ENCODE measurements at places on chromosomes 7 and 10.

GRCh38 chr10:113441220-113441619 is 111.6 kb upstream of the HABP2 start:
- DNase-seq, result peak; percentile 33

GRCh38 chr7:70579397-70580097 is 552.4 kb upstream of the GALNT17 start:
- no peak for DNase-seq

GRCh38 chr10:78972947-78973900 is 95.5 kb upstream of the ZMIZ1 start:
- peak; percentile 82 for DNase-seq

DNA sequence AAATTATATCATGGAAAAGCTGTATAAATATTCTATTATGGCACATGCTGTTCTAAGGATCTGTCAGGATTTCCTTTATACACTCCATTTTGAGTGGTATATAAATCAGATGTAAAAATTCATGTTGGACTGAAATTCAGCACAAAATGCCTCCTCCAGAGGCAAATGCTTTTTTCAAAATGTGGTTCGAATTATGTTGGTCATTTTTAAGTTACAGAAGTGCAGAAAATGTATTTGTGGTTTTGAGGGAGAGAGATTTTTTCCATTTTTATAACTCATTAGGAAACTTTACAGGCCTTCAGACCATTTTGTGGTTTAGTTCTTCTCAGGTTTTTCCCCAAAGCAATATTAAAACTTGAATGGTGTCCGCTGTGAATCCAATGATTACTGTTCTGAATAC is 2.9 kb downstream of the PPP1R3A start:
- DNase-seq, result no peak

DNA sequence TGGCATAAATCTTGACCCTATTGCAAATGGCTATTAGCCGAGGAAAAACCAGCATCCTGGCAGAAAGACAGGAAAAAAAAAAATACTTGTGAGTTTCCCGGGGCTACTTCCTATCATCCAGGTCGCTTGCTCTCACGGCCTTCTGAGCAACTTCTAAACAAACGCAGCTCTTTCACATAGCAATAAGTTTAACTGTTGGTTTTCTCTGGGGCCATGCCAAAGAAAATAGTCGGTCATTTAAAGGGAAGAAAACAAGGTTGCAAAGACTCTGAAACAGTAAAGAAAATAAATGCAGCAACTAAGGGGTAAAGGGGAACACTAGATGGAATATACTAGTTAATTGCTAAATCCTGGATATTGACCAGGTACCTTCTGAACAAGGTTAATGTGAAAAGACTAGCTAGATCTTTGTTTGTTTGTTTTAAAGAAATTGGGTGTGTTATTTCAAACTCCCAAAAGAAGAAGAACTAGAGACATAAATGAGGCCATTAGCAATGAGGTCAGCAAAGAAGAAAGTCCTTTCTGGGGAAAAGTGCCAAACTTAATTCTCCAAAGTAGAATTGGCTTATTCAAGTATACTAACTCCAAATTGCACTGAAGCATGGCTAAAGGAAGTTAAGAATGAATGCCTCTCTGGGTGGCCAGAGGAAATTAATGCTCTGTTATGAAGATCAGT is 54.2 kb downstream of the SLC39A12 start:
- no peak for DNase-seq

All from GM04504 (cell line).